ENCODE measurements at places on chromosomes 4 and X.

GRCh38 chr4:122689972-122690371 is 42.5 kb upstream of the BBS12 start:
- H3K4me3 ChIP-seq = no peak overlapping the region
- DNase-seq = no peak
- no peak overlapping the region for H3K27ac ChIP-seq
- no peaks in the 10 kb centered on the region for H3K4me1 ChIP-seq

GRCh38 chr4:105560421-105560848 is 8.0 kb downstream of the ARHGEF38 start:
- no peak overlapping the region for H3K27ac ChIP-seq
- H3K4me3 ChIP-seq = no peak overlapping the region
- no peaks in the 10 kb centered on the region for H3K27me3 ChIP-seq
- H3K36me3 ChIP-seq = no peaks in the 10 kb centered on the region
- no peak for DNase-seq

DNA sequence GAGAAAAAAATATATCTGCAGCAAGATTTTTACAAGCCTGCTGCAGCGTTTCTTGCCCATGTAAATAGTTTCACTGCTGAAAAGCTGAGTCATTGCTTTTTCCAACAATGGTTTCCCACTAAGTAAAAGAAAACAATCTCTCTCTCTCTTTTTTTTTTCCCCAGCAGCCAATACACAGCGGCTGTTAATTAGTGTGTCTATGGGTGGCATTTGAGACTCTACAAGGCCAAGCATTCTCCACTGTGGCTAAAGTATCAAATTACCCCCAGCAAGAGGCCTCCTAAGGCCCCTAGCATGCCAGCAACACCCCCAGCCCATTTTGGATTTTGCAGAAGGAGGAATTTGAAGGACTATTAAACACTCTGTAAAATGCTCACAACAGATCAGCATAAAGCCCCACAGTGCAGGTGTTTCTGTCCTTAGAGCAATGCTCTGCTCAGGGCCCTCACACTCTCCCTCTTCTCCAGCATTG is 837.4 kb downstream of the TRIML1 start:
- no peaks in the 10 kb centered on the region for H3K4me1 ChIP-seq
- no peaks in the 10 kb centered on the region for H3K27me3 ChIP-seq
- H3K4me3 ChIP-seq = no peak overlapping the region
- no peaks in the 10 kb centered on the region for H3K36me3 ChIP-seq
- no peak for DNase-seq
- H3K27ac ChIP-seq = no peak overlapping the region

- H3K36me3 ChIP-seq = no peaks in the 10 kb centered on the region
- no peak for DNase-seq
- no peak overlapping the region for H3K27ac ChIP-seq
- H3K4me3 ChIP-seq = no peak overlapping the region
- H3K27me3 ChIP-seq = no peaks in the 10 kb centered on the region
These were observed 506.0 kb upstream of the FAM241A start for GRCh38 chr4:111639120-111639690.

- H3K4me1 ChIP-seq = peaks cover 2% of the 10 kb centered on the region
- no peaks in the 10 kb centered on the region for H3K36me3 ChIP-seq
- H3K27ac ChIP-seq = no peak overlapping the region
- H3K27me3 ChIP-seq = no peaks in the 10 kb centered on the region
- DNase-seq = no peak
These were observed 121.2 kb upstream of the RBPJ start for GRCh38 chr4:26199596-26199995.

- no peak overlapping the region for H3K27ac ChIP-seq
- H3K4me3 ChIP-seq = no peak overlapping the region
- H3K4me1 ChIP-seq = no peaks in the 10 kb centered on the region
- H3K36me3 ChIP-seq = no peaks in the 10 kb centered on the region
These were observed 763.0 kb downstream of the DMD start for GRCh38 chrX:32448320-32448719.

- H3K4me1 ChIP-seq = no peaks in the 10 kb centered on the region
- H3K36me3 ChIP-seq = no peaks in the 10 kb centered on the region
- no peak overlapping the region for H3K27ac ChIP-seq
- no peaks in the 10 kb centered on the region for H3K27me3 ChIP-seq
- no peak for DNase-seq
These were observed 41.8 kb downstream of the IGFBP7 start for GRCh38 chr4:57068237-57068981.
